ENCODE measurements at places on chromosomes 12 and 14.

DNA sequence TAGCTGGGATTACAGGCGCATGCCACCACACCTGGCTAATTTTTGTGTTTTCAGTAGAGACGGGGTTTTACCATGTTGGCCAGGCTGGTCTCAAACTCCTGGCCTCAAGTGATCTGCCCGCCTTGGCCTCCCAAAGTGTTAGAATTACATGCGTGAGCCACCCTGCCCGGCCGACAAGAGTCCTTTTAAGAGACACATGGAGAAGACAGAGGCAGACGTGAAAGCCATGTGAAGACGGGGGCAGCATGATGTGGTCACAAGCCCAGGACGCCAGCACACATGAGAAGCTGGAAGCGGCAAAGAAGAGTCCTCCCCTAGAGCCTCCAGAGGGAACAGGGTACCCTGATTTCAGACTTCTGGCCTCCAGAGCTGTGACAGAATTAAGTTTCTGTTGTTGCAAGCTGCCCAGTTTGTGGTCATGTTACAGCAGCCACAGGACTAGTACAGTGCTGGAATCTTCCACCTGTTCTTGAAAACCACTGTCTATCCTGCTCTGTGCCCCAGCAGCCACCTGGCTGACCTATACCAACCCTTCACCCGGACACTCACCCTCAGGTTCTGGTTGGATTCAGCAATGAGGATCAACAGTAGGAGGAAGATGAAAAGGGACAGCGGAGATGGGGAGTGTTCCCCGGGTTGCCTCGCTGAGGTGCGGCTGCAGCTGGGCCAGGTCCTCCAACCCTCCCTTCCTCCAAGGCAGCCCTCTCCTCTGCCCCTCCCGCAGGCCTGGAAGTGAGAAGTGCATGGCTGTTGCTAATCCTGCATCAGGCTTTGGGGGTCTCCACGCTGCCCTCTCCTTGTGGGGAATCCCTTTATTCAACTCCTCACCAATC lies 16.9 kb downstream of the VPS37B start:
- DNase-seq = no peak

GRCh38 chr12:53208877-53209463 lies 1.9 kb upstream of the ITGB7 start:
- DNase-seq = no peak

GRCh38 chr12:62653740-62654139 lies 187.1 kb downstream of the MON2 start:
- DNase-seq = no peak

DNA sequence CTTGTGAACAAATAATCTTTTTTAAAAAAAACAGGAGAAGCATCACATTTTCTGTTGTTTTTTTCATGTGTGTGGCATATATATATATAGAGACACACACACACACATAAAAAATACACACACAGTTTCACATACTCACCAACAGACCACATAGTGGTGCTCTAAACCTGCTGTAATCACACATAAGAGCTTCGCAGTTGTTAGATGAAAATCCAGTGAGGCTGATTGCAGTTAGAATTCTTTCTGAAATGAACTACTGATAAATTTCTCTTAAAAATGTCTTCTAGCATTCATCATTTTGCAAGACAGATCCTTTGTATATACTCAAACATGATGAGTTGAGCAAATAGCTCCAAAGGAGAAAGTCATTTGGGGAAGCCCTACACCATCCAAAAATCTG lies 434.3 kb upstream of the STXBP6 start:
- DNase-seq = no peak

DNA sequence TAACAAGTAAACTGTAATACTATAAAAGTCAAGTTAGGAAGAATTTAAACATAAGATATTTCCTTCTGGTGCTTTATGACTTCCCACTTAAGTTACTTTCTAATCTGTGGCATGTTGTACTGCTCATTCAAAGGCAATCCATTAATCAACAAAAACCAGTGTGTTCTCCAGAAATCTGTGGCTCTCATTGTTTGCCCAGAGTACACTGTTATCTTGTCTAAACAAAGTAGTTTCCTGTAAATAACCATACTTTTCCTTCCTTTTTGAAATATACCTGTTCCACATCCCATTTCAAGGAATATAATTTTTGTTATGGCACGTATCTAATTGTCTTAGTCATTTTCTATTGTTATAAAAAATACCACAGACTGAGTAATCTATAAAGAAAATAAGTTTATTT lies 184.1 kb downstream of the CCER1 start:
- no peak for DNase-seq

GRCh38 chr14:58243790-58244555 lies 670 bp upstream of the PSMA3 start:
- DNase-seq = no peak

DNA sequence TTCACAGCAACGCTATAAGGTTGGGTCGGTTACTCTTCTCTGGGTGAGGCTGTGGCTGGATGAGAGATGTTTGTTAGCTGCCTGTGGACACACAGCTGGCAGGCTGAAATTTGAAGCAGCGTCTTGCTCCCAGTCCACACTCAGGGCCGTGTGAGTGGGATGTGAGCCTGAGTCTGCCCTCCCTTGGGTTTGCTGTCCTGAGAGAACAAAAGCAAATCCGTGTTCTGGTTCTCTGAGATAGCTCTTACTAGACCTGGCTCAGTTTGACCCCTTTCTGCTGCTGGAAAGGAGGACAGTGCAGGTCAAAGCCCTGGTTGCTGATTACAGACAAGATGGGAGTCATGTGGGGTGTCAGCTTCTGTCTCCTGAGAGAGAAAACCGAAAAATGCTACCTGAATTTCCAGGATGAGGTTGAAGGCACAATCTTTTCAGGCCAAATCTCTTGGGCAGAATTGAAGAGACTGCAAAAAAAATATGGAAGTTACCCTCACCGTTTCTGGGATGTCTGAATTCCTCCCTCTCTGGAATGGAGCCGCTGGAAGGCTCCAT lies 270.8 kb downstream of the ZFP36L1 start:
- no peak for DNase-seq

DNA sequence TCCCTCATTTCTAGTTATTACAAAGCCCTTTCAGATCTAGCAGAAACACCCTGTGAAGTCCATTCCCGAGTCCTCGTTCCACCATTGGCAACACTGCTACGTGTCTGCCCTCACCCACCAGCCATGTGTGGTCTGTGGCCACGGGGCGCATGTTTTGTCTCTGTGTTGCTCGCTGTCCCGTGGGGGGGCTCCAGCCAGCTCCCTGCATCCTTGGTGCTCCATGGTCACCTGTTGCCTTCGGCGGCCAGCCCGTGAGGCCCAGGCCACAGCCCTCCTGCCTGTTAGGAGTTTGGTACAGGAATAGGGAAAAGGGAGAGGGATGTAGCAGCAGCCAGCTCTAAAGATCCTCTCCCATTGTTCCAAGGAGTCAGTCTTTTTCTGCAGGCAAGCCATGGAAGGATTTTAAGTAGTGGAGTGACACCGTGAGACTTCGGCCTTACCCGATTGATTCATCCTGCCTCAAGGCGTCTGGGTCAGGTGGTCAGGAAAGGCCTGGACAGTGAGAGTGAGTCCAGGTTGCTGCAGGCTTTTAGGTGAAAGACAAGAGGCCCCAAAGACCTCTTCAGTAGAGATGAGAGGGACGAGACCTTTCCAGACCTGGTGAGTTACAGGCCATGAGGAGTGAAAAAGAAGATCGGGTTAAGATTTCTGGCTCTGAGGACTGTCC lies 30.3 kb downstream of the TPCN1 start:
- DNase-seq = no peak

All from stimulated activated CD4-positive, alpha-beta T cell treated with anti-CD3 and anti-CD28 coated beads, Interleukin-1b, Interleukin-23, amount 100 ng/mL, for 24 hours (primary cell).